ENCODE measurements at places on chromosomes 5 and 9.
A peak's percentile ranks its signal among the peaks of the same experiment; 100 is the strongest.

GRCh38 chr5:139133282-139133681, 64.9 kb downstream of the SIL1 start:
- peak; percentile 79 for DNase-seq

GRCh38 chr9:118189615-118190014, 485.4 kb downstream of the TLR4 start:
- DNase-seq: no peak

DNA sequence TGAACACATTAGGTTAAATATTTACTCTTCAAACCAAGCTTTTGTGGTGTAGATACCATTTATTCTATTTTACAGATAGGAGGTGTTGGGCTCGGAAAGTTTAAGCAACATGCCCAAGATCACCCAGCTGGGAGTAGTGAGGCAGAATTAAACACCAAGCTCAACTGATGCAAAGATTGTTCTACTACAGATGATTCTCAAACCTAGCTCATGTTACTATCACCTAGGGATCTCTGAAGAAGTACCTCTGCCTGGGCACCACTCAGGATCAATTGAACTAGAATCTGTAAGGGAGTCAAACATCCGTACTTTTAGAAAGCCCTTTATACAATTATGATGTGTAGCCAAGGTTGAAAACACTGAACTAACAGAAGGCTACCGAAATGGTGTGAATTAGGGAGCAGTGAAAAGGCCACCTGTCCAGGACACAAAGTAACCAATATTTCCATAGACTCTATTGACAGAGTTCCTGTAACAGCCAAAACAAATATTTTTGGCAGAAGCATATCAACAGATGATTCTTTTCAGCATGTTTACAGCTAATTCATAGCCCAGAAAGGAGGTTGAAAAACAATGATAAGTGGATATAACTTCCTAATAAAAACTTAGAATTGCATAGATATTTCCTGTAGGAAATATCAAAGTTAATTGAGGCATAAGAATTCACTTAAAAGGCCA, 158.5 kb upstream of the PTGER4 start:
- DNase-seq: no peak

DNA sequence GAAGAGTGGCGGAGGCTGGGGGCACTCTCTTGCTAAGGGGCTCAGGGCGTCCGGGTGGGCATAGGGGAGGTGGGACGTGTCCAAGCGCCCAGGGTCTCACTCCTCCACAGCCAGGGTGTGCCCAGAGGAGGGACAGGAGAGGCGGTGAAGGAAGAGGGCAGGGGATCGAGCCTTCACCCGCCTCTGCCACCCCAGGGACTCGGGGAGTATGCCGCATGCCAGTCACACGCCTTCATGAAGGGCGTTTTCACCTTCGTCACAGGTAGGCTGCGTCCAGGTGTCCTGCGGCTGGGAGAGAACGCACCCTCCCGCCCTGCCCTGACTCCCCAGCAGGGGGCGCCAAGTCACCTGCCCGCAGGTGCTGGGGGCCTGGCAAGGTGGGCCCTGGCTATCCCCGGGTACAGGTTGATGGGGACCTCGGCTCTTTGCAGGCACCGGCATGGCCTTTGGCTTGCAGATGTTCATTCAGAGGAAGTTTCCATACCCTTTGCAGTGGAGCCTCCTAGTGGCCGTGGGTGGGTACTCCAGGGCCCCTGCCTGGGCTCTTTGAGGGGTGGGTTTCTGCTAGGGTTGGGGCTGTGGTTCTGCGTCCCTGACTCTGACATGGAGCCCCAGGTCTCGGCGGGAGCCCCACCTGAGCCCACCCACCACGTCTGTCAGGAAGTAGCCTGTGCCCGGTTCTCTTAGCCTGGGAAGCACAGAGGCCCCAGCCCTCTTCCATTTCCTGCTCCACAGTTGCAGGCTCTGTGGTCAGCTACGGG, 552 bp downstream of the TMEM141 start:
- DNase-seq: peak; percentile 64

DNA sequence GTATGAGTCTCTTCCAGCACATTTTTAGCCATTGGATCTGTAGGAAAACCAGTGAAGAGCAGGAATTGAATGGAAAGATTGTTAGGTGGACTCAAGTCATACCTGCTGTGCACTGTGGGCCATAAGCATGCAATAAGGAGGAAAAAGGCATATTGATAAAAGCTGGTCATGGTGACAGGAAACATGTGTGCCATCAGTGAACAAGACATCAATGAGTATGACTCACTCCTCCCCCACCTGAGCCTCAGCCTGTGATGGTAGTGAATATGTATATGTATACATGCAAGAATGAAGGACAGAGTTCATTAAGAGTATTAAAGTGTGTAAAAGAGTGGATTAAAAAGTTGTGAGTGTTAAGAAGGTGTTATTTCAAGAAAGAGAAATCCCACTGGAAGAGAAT, 164.5 kb downstream of the TMEM38B start:
- no peak for DNase-seq

- peak; percentile 51 for DNase-seq
Observed at GRCh38 chr9:4904322-4905134, 80.5 kb upstream of the JAK2 start.

DNA sequence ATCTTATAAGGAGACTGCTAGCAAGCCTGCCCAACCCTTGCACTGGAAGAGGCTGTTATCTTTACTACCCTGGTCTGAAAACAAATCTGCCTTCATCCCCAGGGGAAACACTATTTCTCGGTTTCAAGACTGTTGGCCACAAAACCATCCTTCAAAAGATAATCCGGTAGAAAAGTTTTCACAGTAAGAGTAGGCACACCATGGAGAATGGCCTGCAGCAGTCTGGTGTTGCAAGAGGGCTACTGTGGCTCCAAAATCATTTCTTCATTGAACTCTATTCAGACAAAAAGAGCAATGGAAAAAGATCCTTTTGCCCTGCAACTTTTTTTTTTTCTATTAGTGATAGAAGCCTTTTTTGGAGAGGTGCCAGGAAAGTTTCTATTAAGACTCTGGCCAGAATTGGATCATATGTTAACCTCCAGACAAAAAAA, 163.9 kb downstream of the ARHGEF28 start:
- DNase-seq: no peak

- no peak for DNase-seq
Observed at GRCh38 chr5:178279026-178279722, 46.6 kb upstream of the PHYKPL start.

DNA sequence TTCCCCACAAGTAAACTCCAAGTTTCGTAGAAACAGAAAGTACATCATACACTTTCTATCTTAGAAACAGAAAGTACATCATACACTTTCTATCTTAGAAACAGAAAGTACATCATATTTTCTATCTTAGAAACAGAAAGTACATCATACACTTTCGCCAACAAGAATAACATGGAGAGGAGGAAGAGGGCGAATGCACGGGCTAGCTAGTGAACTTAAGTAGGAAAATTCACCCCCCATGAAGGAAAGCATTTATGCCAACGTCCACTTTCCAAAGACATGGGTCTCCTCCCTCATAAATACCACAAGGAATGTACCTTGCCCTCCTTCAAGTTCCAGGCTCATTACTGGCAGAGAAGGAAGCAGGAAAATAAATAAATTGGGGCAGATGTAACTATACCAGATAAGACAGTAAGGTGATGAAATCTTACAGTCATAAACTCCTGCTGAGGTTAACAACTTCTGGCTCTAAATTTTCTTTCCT, 64.7 kb downstream of the FRMD3 start:
- DNase-seq: no peak

DNA sequence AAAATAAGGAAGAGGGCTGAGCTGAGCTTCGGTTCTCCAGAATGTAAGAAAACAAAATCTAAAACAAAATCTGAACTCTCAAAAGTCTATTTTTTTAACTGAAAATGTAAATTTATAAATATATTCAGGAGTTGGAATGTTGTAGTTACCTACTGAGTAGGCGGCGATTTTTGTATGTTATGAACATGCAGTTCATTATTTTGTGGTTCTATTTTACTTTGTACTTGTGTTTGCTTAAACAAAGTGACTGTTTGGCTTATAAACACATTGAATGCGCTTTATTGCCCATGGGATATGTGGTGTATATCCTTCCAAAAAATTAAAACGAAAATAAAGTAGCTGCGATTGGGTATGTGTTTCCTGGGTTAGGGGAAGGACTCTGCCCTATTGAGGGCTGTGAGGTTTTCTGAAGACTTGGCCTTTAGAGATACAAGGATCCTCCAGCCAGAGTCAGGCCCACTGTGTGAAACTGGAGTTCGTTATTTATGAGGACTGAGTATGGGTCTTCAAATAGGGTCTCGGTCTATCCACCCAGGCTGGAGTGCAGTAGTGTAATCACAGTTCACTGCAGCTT, 3.8 kb downstream of the EGR1 start:
- no peak for DNase-seq

DNA sequence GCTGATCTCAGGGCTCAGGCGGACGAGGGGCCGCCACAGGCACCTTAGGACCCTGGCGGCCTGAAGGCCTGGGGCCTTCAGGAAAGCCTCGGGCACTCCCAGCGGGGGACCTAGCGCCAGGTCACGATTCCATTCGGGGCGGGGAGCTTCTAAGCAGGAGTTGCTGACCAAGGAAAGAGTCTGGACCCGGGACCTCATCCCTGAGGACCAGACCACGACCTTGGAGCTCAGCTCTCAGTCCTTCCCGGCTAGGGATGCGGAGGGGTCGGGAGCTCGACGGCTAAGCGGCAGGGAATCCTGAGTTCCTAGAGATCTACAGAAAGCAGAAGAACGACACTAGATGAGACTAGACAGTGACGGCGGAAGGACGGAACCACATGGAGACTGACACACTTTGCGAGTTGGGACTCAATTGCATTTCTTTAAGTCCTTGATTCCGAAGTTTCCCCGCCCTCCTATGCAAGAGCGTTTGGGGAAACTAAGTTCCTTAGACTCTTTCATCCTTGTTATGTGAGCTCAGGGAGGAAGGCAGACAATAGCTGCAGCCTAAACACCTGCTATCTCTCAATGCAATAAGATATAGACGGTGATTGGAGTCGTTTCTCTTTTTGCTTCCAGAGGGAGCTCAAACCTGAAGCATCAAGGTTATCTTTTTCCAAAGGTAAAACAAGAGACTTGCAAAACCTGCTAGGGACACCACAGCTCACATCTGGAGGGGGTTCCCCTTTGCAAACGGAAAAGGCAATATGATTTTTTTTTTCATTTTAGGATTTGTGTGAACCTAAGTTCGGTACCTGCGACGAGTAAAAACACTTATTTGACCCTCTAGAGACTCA, 9.7 kb downstream of the NR2F1-AS1 start:
- DNase-seq: no peak

DNA sequence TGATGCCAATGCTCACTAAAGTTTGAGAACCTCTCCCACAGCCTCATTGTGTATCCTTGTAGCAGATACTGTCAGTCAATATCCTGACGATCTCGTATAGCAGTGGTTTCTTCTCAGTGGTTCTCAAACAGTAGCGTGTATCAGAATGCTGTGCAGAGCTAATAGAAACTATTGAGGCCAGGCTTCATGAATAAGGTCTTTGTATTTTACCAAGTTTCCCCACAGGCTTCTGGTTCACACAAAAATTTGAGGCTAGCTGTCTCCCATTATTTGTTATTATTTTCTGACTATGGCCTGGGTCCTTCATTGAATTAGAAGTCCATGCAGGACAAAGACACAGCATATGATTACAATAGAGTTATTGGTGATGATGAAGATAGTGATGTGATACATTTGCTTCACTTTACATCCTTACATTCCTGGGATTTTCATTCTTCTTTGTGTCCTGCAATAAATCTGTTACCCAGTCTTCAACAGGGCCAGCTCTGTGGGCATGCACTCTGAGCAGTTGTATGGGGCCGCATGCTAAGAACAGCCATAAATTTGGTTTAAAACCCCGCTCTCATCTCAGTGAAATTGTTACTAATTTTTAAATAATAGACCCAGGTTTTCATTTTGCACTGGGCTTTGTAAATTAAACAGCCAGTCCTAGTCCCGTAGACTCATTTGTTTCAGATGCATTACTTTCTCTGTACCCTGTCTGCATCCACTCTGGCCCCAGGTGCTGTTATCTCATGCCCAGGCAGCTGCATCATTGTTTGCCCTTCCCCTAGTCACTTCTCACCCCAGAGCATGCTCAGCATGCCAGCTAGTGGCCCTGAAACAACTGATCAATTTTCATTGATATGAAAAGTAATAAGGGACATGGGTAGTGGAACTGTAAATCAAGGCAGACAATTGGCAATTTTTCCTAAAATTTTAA, 199.9 kb upstream of the PIK3R1 start:
- DNase-seq: peak; percentile 69

DNA sequence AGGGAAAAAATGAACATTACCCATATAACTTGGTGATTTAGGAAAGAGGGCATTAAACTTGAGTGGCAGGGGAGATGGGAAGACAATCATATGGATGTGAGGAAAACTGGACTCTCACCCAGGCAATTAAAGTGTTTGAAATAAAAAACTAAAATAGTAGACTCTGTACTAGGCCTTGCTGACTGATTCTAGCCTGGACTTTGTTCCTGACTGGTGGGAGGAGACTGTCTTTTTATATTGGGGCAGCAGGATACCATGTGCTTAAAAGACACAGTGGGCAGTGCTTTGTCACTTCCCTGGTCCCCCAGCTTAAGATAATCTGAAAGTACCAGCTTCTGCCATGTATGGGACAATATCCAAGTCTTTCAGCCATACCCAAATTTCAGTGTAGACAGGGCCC, 107.0 kb downstream of the ACTL7B start:
- DNase-seq: no peak

GRCh38 chr5:122429545-122430318, 117.7 kb downstream of the SNCAIP start:
- DNase-seq: peak; percentile 5

- DNase-seq: no peak
Observed at GRCh38 chr5:111857623-111858022, 100.6 kb upstream of the NREP start.

DNA sequence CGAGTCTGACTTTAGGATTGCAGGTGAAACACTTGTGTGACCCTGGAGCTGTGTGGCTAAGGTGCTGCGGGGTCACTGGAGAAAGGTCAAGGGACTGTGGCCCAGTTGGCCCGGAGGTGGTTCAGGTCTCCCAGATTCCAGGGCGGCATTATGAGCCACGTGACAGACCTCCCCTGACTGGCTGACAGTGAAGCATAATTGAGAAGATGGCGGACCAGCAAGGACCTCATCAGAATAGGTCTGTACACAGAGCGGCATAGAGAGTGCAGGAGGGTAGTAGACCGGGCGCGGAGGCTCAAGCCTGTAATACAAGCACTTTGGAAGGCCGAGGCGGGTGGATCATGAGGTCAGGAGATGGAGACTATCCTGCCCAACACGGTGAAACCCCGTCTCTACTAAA, 815 bp upstream of the ODF2 start:
- DNase-seq: peak; percentile 69

DNA sequence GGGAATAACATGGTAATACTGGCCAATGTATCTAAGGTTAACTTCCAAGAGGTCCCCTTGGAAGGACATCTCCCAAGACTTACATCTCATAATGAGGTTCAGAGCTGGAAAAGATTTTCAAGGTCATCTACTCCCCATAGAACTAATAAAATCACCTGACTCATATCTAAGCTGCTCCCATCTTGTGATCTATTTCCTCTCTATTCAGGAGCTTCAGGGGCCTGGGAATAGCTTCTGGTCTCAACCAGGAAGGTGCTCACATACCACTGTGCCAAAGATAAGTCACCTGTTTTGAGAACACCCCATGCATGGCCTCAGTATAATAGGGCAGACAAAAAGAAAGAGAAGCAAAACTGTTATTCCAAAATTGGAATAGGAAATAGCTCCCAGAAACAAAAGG, 74.2 kb downstream of the OXCT1 start:
- DNase-seq: no peak

GRCh38 chr5:64794053-64794770, 25.5 kb downstream of the CWC27 start:
- no peak for DNase-seq

GRCh38 chr9:130866474-130866965, 30.1 kb downstream of the QRFP start:
- peak; percentile 80 for DNase-seq

GRCh38 chr5:14732991-14733390, 68.5 kb downstream of the OTULIN start:
- DNase-seq: no peak
